ENCODE measurements at places on chromosomes 5 and 9. TPM values are rescaled to one million over a fixed set of nuclear protein-coding genes. Genes with fewer than 3 reads are reported as not detected.

- no peak for DNase-seq
Observed at GRCh38 chr9:28503573-28503972, 930.3 kb upstream of the C9orf72 start.

GRCh38 chr9:26535151-26535550 is 357.5 kb downstream of the CAAP1 start:
- DNase-seq, result no peak

DNA sequence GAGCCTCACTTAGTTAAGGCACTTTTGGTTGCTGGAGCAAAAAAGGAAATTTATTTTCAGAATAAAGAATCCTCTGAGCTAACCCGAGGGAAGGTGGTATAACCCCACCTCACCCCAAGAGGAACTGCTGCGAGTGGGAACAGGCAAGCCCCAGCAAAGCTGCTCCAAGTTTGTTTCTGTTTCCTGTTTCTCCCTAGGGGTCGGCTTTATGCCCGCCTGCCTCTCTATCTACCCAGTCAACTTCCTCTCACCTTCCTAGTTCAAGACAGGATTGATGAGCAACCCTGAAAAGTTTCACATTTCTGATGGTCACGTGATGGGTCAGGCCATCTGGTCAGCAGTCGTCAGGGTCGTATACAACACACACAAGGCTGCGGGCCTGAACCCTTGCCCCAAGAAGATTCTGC is 31.1 kb downstream of the TRIO start:
- peak; percentile 36 for DNase-seq

DNA sequence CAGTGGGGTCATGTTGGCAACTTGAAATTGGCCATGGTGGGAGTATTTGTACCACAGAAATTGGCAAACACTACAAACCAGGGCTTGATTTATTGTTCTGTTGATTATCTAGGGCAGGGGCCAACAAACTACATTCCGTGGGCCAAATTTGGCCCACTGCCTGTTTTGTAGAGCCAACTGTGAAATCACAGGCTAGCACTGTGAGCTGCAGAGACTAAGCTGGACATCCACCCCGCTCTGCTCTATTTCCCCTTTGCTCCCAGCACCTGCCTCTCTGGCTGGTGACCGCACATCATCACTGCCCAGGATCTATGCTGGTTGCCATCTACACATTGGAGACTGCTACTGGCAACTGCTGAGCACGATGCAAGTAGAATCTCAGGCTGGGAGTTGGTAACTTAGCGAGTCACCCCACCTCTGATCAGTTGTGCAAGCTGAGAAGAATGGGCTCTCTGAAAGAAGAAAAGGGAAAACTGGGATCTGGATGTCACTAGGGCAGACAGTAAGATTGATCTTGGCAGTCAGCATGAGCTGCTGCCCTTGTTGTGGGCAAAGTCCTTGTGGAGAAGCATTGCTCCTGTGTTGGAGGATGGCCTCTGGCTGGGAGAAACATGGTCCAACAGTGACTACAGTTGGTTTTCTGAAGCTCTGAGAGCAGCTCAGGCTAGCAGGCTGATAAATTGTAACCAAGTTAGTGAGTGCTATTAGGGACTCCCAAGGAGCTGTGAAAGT is 144.7 kb upstream of the RAD23B start:
- no peak for DNase-seq

DNA sequence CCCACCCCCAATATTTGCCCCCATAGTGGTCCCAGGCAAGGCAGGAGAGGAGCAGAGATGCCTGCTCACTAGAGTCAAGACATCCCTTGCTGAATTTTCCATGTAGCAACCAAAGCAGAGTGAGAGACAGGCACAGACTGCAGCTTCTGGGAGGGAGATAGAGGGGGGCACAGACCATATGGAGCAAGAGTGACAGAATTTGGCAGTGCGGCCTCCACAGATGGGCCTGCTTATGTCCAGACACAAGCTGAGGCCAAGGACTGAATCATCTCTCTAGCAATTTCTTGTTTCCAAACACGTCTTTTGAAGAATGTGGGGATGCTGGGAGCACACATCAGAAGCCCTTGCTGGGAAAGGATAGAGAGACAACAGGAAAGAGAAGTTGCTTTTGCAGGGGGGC is 53.0 kb upstream of the ALDH1B1 start:
- no peak for DNase-seq

- DNase-seq, result no peak
Observed at GRCh38 chr5:179346401-179346800, 1.1 kb upstream of the ADAMTS2 start.

DNA sequence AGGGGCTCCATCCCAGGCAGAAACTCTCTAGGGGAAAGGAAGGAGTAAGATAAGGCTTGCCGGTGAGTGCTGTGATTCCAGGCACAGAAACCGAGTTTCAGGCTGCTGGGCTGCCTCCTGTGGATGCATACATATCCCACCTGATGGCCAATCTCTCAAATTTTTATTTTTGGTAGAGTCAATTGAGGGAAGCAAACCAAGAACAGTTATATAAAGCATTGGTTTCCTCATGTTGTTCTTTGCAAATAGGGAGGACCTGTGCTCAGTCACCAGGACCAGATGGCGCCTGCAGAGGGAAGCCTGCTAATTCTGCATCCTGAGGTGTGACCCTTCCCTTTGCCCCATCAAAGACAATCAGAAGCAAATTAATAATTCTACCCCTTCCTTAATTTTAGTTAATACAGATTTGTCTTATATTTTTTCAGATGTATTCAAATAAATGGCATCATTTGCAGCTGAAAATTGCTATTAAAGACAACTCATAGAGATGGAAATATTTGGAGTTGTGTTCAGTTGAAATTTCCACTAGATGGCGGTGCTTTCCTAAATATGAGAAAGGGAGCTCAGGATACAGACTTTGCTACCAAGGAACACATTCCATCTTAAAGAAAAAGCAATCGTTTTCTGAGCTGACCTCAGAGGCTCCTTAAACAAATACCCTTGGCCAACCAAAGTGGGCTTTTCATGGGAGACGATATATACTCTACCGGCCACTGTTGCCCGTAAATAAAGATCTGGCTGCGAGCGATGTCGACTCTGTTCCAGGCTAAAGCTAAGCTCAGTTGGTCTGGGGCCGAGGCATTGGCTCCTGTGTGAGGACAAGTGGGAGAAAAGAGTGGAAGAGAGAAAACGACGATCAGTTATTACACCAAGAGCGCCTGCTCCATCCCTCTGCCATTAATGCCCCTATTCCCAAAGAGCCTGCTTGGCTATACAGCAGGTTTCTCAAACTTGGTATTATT is 225.7 kb upstream of the KLF9 start:
- peak; percentile 73 for DNase-seq

DNA sequence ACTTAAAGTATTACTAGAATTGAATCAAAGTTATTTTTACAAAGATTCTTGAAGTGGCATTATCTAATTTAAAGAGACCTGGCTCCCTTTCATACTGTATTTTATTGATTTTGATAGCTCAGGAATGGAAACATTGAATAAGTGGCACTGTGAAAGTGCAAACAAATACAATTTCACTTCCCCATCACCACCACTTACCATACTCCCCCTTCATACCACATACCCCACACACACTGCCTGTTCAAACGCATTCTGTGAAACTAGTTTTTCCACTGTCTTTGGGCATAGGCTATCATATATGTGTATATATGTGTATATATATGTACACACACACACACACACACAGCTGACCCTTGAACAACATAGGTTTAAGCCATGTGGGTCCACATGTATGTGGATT is 62.1 kb upstream of the ATG10 start:
- DNase-seq, result no peak

DNA sequence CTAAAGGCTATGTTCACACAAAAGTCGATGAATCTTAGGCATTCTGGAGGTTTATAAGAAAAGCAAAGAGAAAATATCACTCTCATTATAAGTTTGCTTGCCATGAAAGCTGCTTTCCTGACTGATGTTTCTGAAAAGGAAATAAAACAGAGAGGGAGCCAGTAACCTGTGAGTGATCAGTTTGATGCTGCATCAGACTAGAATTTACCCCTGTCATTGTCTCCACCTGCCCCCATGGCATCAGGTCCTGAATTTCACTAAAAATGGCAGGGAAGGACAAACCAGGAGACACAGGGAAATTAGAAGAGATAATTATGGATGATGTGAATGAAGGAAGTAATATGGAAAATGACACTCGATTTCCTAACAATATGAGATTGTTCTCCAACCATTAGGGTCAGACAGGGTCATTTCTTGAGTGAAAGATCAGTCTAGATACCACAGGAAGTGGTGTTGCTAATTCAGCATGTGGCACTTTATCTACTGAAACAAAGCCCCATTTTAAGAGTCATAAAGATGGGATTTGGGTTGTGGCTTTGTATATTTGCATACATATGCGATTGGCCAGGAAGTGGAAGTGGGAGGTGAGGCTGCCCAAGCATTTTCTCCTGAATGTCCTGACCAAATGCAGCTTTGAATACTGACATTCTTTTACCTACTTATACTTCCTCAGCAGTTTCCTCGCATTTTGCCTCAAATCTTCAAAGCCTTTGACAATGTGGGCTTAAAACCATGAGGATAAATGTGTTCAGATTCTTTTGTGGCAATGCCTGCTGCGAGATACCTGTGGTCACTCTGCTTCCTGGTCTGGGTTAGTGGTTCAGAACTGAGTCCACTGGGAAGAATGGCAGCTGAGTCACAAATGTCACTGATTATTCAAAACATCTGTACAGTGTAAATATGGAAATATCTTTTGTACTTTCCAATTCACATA is 29.7 kb downstream of the MEGF10 start:
- DNase-seq, result no peak

GRCh38 chr9:87898151-87898550 is 15.5 kb downstream of the SPATA31E1 start:
- DNase-seq, result no peak

- no peak for DNase-seq
Observed at GRCh38 chr9:89525446-89526374, 27.8 kb upstream of the SEMA4D start.

- DNase-seq, result no peak
Observed at GRCh38 chr5:6585168-6585567, 47.7 kb downstream of the NSUN2 start.

- DNase-seq, result no peak
Observed at GRCh38 chr5:308672-309271, 12.7 kb upstream of the AHRR start.

- DNase-seq, result no peak
Observed at GRCh38 chr9:130609163-130609562, 29.8 kb downstream of the FUBP3 start.

The APBA1 gene
- 17.9 TPM for polyA plus RNA-seq

The IFNA21 gene
- polyA plus RNA-seq, result not detected
